ENCODE measurements at places on chromosomes 7 and 10.

DNA sequence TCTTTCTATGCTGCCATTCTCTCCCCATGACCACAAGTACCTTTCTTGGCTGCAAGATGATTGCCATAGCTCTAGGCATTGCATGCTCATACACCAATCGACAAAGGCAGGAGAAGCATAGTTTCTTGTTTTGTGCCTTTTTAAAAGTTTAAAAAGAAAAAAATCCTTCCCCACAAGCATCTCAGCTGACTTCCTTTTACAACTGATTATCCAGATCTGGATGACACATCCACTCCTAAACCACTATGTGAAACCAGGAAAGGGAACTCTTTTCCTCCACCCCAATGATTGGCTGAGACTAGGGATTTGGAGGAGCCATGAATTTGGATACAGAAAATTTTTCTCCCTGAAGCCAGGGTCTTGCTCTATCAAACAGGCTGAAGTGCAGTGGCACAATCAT lies 14.5 kb upstream of the LRRC4 start:
- DNase-seq: no peak

DNA sequence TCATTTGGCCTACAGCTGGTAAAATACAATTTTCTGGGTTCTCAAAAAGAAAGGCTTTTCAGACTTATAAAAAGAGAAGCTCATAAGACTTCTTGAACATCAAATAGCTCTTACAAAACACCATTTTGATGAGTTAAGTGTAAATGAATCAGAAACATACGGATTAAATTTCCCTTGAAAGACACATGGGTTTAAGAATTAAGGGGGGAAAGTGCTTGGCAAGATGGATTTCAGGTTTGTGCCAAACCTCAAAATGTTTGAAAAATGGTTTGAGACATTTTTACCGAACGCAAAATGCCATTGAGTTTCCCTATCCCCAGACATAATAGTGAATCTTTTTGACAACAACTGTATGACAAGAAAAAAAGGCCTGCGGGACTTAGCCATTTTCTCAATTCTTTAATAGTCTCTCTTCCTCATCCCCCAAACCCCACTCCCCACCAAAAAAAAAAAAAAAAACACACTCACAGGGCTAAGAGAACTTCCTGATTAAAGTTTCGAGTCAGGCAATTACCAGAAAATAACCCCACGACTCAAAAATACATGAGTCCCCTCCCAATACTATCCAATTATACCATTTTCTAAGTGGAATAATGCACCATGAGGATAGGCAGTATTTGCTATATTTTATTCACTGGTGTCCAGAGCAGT lies 260.1 kb downstream of the TRIL start:
- no peak for DNase-seq

DNA sequence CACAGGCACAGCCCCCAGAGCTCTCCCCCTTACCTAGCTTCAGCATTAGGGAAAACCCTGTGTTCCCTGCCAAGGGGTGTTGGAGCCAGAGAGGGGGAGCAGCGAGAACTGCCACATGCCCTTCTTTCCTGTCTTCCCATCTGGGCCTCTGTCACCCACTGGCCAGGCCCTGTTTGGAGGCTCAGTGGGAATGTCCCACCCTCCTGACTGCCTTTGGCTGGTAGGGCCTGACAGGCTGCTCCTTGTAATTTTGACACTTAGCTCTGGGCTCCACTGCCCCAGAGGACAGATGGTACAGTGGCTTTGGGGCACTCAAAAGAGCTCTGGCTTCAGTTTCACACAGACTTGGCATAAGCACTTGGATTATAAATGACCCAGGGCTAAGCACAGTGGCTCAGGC lies 50.6 kb downstream of the GRID2IP start:
- no peak for DNase-seq

DNA sequence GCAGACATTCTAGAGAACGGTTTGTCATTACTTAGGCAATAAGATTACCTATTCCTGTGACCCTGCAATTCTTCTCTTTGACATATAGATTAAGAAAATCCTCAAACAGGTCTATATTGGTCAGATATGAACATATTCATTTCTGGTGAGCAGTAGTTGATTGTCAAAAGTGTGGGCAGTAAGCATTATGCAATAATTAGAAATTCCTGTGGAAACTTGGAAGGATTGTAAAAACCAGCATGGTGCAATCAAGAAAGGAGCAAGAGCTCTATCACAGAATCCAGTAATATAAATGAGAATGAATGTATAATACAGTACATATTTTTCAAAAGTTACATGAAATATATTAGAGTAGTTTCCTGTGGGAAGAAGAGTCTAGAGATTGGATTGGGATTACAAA lies 406.5 kb downstream of the SUGCT start:
- no peak for DNase-seq

- DNase-seq: no peak
These were observed 72.1 kb upstream of the NANOS1 start for GRCh38 chr10:118957443-118957825.

GRCh38 chr10:119079599-119080520 lies 757 bp downstream of the EIF3A start:
- no peak for DNase-seq

DNA sequence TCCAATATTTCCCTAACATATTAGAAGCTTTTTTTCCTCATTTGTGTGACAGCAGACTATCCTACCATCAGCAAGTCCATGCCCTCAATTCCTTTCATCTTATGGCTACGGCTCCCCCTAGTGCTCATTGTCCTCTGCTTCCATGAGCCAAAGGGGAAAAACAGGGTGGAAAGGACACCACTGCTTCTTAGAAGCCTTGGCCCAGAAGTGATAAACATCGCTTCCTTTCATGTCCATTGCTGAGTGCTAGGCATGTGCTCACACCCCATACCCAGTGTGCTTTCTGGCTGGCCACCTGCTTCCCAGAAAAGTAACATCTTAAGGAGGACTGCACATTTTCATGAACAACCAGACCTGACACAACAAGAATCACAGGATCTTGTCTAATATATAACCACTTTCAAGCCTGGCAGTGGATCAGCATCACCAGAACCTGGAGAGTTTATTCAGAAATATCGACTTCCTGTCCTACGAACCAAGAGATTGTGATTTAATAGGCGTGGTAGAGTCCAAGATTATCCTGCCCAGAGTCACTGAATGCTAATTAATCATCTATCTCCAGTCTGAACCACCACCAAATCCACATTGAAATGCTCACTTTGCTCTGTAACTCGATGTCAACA lies 650.5 kb upstream of the SORCS1 start:
- DNase-seq: peak; percentile 29

DNA sequence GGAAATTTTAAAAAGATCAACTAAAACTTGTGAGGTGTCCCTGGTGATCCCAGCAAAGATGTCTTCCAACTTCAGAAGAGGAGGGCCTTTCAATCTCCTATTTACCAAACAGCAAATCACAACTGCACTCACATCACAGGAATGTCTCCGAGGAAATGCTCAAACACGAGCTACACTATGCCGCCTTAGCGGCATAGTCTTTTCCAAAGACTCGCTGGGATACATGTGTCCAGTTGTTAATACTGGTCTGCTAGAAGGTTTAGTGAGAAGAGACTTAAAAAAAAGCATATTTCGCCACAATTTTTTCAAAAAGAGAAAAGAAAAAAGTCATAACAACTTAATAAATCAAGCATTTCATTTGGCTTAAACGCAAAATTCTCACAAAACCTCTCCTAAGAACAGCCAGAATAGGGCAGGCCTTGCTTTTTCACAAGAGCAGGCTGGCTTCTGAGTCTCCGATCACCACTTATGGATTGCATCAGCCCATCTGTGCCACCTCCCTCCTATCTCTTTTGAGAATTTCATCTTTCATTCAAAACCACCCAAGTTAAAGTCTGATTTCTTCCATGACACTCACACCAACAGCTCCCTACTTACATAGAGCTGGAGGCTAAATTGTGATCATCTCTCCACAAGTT lies 66.1 kb downstream of the GNA12 start:
- DNase-seq: no peak

- DNase-seq: no peak
These were observed 158.7 kb upstream of the LANCL2 start for GRCh38 chr7:55206235-55207029.

- DNase-seq: no peak
These were observed 2.6 kb upstream of the RPA3 start for GRCh38 chr7:7720750-7721621.

GRCh38 chr7:54260941-54261371 lies 281.2 kb upstream of the VSTM2A start:
- DNase-seq: peak; percentile 84

- DNase-seq: no peak
These were observed 28.4 kb upstream of the FOXL3 start for GRCh38 chr7:261341-262250.

DNA sequence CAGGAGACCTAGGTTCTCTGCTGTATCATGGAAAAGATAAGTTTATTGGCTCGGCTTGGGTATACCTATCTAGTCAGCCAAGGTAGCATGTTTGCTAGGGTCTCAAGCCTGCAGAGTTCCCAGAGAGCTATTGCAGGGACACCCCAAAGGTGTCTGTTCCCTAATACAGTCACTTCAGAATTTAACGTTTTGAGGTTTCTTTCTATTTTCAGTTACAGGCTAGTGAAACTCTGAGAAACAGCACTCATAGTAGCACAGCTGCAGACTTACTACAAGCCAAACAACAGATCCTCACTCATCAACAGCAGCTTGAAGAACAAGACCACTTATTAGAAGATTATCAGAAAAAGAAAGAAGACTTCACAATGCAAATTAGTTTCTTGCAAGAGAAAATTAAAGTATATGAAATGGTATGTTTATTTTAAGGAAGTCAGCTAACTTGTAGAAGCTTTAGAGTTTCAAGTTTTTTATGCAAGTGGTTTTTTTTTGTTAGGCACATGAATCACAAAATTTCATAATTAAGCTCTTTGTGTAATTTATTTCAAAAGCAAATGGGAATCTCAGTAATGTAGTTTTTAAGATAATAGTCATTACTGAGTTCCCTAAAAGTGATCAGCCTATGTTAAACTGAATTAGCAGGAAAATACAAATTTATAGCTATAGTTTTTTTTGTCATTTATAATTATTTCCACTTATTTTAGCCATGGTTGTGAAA lies 54.9 kb downstream of the AKAP9 start:
- DNase-seq: no peak

- DNase-seq: no peak
These were observed 2.4 kb downstream of the BAMBI start for GRCh38 chr10:28679581-28680357.

DNA sequence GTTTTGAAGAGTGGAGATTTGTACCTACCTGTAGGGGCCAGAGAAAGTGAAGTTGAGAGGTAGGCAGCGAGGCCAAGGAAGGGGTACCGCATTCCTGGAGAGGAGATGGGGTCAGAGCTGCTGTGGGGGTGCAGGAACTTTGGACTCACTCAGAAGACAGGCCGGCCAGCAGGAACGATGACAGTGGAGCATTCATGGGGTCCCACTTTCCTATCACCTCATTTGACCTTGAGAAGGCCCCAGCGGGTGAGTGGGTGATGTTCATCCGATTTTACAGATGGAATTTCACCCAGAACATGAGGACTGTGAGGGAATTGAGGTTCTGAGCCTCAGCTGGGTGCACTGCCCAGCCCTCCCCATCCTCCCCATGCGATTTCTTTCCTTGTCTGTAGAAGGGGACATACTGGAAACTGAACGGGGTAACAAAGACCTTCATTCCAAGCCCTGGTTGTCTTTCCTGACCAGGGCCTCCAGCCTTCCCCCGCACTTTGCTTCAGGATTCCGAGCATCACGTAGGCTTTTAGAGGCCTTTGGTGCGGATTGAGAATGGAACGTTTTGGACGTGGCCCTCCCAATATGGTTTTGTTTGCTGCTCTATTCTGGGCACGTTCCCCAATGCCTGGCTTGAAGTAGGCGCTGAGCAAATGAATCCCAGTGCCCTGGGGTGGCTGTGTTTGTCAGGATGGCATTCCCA lies 87.3 kb downstream of the ADCY1 start:
- no peak for DNase-seq

DNA sequence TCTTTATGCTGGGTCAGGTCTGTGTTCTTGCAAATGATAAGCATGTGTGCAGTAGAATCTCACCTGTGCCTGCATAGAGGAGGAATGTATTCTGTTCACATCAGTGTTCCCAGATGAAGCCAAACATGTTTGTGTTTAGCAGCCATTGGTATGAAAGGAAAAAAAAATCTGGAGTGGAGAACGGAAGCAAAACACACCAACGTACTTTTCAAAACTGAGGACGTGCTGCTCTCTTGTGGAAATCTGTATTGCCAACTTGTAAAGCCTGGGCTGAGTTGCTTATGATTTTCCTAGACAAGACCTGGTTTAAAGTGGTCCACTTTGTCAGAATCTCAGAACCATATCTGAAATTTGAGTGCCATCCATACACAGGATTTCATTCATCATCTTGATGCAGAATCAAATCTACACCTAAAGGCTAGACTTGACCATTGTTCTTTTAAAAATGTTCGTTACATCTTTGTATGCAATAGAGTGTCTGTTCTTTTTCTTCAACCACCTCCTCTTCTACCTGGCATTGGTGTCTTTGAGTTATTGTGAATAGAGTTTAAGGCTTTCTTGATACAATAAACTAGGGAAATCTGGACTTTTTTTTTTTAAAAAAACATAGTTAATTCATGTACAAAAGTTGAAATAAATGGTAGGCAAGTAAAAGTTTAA lies 367.7 kb downstream of the PHF14 start:
- DNase-seq: no peak

GRCh38 chr10:34522546-34522945 lies 292.6 kb downstream of the PARD3 start:
- no peak for DNase-seq

- DNase-seq: peak; percentile 30
These were observed 36.4 kb upstream of the PURB start for GRCh38 chr7:44921607-44922350.

GRCh38 chr10:35326466-35327235 lies 9.7 kb upstream of the CCNY start:
- DNase-seq: no peak

GRCh38 chr7:108735814-108736213 lies 166.1 kb downstream of the DNAJB9 start:
- no peak for DNase-seq

DNA sequence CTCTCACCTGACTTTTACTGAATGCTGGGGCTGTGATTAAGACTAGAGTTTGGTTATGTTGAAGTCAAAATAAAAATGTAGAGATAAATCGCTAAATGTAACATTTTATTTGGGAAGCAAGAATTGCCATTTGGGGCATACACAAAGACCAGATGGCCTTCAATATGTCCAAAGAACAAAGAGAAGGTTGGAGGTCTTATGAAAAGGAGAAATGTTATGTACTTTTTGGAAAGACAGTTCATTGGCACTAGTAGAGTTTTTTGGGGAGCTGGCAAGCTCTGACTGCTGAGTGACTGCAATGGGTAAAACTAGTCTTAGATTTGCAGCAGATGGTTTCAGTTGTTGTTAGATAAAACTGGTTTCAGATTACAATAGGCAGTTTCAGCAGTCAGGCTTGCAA lies 35.6 kb upstream of the GALNT17 start:
- no peak for DNase-seq

Data from HS-5 (cell line).